Heart left ventricle (tissue), 16 donors: ENCODE measurements at places on chromosomes 2 and 18. TPM values are rescaled to one million over a fixed set of nuclear protein-coding genes. Genes with fewer than 3 reads are reported as not detected.

- DNase-seq = no peak
These were observed 3.5 kb upstream of the TUBB6 start for GRCh38 chr18:12304351-12305210.

- no peak for DNase-seq
These were observed 6.8 kb downstream of the SMAD7 start for GRCh38 chr18:48943736-48944527.

GRCh38 chr2:120825370-120826259 is 89.9 kb downstream of the GLI2 start:
- DNase-seq = peak; percentile 65

DNA sequence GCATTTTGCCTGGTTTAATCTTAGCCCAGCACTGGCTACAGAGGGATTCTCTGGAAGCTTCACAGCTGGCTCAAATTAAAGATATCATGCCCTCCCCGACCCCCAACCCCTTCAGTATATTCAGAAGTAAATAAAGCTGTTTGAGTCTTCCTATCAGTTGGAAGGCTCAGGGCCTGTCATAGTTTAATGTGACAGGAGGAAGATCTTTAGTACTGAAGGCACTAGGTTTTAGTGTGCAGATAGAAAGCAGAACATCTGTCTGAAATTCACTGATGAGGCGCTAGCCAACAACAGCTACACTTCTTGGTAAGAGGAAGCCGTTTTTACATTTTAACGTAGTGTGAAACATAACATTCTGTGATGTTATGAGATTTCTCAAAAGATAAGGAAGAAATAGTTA is 969.1 kb upstream of the CDH2 start:
- no peak for DNase-seq

DNA sequence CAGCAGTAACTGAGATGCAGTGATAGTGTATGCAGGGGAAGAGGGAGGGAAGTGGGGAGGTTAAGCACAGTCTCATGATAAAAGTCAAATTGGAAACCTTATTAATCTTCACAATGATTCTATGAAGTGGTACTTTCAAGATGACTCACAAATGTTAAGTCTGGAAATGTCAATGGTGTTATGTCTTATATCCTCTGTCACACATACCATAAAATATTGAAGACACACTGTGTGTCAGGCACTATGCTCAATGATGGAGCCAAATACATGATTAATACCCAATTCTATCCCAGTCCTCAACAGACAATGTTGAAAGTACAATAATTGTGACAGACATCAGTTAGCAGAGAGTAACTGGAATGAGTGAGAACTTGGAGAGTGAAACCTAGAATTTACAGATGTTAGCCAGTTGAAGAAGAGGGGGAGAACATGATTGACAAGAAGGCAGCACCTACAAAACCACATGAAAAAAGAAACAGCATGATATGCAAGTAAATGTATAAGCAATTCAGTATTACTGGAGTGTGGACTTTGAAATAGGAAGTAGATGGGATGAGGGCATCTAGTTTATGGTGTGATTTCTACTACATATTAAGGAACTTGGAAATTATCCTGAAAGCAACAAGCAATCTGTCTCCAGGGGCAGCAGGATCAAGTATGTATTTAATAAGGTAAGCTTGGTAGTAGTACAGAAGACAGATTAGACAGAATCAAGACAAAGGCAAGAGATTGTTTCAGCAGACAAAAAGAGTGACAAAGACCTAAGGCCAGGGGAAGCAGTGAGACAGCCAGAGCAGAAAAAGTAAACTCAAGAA is 107.6 kb downstream of the STRN start:
- DNase-seq = no peak

GRCh38 chr2:218773881-218774280 is 8.1 kb upstream of the CYP27A1 start:
- DNase-seq = no peak

DNA sequence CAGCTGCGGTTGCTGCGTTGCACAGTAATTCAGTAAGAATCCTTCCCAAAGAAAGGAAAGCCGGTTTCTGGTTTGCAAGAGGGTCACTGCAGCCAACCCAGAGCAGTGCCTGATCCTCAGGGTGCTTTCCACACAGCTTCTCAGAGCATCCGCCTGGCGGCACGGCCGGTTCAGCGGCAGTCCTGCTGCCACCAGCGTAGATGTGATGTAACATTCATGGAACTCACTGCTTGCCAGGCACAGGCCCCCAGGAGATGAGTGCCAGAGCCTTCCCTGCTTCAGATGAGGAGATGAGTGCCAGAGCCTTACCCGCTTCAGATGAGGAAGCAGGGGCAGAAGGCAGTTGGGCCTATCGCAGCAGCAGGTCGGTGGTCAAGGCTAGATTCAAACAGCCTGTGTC is 230.2 kb downstream of the GBX2 start:
- no peak for DNase-seq

- no peak for DNase-seq
These were observed 217.8 kb downstream of the HAUS1 start for GRCh38 chr18:46321955-46322354.

Gene CD8B2
- total RNA-seq = not detected

Gene NGEF
- total RNA-seq = 0.19 TPM

Gene TRIM43
- not detected for total RNA-seq

Gene DTNA
- 220 TPM for total RNA-seq

Gene DHRS9
- total RNA-seq = 1.9 TPM
